ENCODE measurements at places on chromosomes 2 and 18.

DNA sequence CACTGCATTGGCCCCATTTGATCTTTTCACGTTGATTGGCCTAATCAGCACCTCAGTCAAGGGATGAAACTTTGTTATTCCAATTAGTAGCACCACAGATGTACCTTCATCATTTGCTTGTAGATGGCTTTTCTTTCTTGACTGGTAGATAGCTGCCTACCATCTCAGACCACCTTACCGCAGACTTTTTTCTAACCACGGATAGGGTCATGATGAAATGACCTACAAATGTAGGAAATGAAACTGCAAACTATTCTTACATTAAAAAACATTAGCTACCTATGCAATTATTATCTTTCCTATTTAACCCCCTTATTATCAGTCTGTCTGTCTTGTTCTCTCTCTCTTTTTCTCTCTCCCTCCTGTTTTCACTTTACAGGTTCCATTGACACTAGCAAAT, 22.4 kb upstream of the SLC25A52 start:
- DNase-seq, result no peak

DNA sequence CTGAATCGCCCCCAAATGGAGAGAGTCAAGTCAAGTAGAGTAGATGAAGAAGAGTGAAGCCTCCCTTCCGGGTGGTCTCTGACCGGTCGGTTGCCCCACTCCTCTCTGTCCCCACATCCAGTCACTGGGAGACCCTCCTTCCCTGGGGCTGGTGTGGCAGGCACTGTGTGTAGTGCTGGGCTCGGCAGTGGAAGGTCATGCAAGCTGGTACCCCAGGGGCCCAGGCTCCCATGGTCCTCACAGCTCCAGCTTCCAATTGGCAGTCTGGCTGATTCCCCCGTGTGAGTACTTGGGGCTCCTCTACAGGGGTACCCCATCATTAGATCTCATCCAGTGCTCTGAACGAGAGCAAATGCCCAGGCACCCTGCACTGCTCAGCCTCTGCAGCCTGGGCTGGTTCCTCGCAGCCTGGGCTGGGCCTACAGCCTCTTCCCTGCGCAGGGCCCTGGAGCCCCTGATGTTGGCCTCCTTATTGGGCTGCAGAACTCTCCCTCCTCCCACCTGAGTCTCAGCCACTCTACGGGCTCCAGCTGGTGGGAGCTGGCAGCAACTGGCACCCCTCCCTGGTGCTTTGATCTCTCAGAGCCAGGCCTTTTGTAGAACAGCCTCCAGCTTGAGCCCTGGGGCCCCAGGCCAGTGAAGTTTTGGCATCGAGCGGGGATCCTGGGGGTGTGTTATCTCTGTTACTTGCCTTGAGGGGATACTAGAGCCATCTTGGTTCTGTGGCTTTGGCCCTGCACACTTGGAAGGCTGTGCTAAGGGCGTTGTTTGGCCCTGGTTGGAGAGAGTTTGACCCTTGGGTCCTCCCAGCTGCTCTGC, 187.8 kb upstream of the HDAC4 start:
- DNase-seq, result no peak

DNA sequence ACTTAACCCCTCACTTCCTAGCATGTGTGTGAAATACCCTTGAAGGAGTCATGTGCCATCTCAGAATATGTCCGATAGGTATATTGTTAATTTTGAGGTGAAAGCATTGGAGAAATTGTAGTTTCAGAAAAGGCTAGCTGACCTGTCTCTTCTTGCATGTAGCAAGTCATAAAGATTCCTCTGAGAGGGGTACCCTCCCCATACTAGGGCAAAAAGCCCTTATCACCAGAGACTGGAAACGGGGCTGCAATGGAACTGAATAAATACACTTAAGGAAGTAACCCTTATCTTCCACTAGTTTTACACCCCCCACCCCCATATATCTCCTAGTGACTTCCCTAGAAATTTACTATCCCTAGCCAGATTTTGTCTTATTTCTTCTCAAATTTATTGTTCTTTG, 1.8 kb upstream of the SF3B6 start:
- no peak for DNase-seq

DNA sequence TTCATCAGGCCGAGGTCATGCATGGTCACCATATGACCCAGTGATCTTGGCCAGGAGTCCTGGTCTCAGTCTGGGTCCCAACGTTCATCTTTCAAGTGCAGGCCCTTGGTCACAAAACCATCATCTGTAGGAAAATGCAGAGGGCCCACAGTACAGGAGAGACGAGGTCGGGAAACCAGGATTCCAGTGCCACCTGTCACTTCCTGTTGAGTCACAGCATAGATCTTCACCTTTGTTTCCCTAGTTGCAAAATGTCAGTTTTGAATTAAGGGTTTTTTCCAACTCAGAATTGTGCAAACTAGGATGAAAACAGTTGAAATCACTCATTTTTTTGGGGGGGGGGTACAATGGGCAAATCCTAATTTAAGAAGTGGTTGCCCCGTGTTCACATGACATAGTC, 162.2 kb downstream of the INSIG2 start:
- no peak for DNase-seq

DNA sequence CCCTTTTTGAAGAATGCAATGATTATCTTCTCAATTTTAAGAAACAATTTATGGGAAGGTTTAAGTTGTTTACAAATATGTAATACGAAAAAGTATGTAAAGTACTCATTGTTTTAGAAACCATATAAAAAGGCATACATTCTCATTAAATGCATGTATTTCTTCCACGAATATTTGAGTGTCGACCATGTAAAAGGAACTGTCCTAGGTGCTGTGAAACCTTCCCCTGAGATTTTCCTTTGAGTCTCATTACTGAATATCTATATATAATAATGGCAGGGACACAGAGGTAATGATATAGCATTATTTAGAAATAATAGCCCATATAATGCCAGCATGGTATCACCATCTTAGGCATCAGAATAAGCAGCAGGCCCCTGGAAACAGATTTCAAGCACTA, 239.3 kb downstream of the ERBB4 start:
- DNase-seq, result no peak
